ENCODE measurements at places on chromosomes 11 and 22. TPM values are rescaled to one million over a fixed set of nuclear protein-coding genes. Genes with fewer than 3 reads are reported as not detected.

NXF1 gene
- 56.4 TPM for total RNA-seq

OR10D3 gene
- not detected for total RNA-seq

SMTNL1 gene
- total RNA-seq: not detected

OR9I1 gene
- total RNA-seq: not detected

PRDM11 gene
- total RNA-seq: 2.4 TPM

PRRG4 gene
- total RNA-seq: not detected

TSGA10IP gene
- total RNA-seq: not detected

SLC1A2 gene
- 1.7 TPM for total RNA-seq

NCAPD3 gene
- total RNA-seq: 32.0 TPM

PGA5 gene
- total RNA-seq: not detected

MMP8 gene
- not detected for total RNA-seq

XPNPEP3 gene
- 26.8 TPM for total RNA-seq

TNNI2 gene
- not detected for total RNA-seq

PLAAT3 gene
- total RNA-seq: 8.0 TPM

SHISAL1 gene
- total RNA-seq: not detected

TENM4 gene
- 42.2 TPM for total RNA-seq

BARX2 gene
- not detected for total RNA-seq

OR51I1 gene
- not detected for total RNA-seq

PATE2 gene
- 0.11 TPM for total RNA-seq

TMEM258 gene
- total RNA-seq: 166 TPM

ANO3 gene
- 0.03 TPM for total RNA-seq

PNPLA5 gene
- not detected for total RNA-seq

ELF5 gene
- not detected for total RNA-seq

BIK gene
- total RNA-seq: 0.29 TPM

GSTT2B gene
- 32.8 TPM for total RNA-seq

NNMT gene
- 191 TPM for total RNA-seq

PRSS23 gene
- total RNA-seq: 356 TPM

KRTAP5-2 gene
- not detected for total RNA-seq

CHST1 gene
- total RNA-seq: 0.14 TPM

CCDC90B gene
- total RNA-seq: 54.4 TPM

PHF21B gene
- total RNA-seq: not detected

LRRC75B gene
- 1.7 TPM for total RNA-seq

ETS1 gene
- total RNA-seq: 55.0 TPM

OR8D1 gene
- total RNA-seq: not detected

DENND6B gene
- total RNA-seq: 1.4 TPM

TP53I11 gene
- total RNA-seq: 2.7 TPM

OR6T1 gene
- not detected for total RNA-seq

DEAF1 gene
- 46.1 TPM for total RNA-seq

PVALB gene
- total RNA-seq: not detected

ABCC8 gene
- not detected for total RNA-seq

SERHL2 gene
- 6.2 TPM for total RNA-seq

CD3G gene
- total RNA-seq: not detected

CTSW gene
- total RNA-seq: not detected

NXPE2 gene
- total RNA-seq: not detected

CNGA4 gene
- total RNA-seq: not detected

CD248 gene
- total RNA-seq: 562 TPM

CARD18 gene
- total RNA-seq: not detected

POLD3 gene
- 8.9 TPM for total RNA-seq

OR10A6 gene
- 0.12 TPM for total RNA-seq

CASP1 gene
- 16.9 TPM for total RNA-seq

IFITM10 gene
- 0.40 TPM for total RNA-seq

TMEM45B gene
- total RNA-seq: not detected

All from HFFc6 (cell line).